C1 segment of cervical spinal cord (tissue), 14 donors: ENCODE measurements at places on chromosomes 2 and 18.

GRCh38 chr18:9428301-9428706 lies 47.0 kb upstream of the RALBP1 start:
- DNase-seq, result no peak

DNA sequence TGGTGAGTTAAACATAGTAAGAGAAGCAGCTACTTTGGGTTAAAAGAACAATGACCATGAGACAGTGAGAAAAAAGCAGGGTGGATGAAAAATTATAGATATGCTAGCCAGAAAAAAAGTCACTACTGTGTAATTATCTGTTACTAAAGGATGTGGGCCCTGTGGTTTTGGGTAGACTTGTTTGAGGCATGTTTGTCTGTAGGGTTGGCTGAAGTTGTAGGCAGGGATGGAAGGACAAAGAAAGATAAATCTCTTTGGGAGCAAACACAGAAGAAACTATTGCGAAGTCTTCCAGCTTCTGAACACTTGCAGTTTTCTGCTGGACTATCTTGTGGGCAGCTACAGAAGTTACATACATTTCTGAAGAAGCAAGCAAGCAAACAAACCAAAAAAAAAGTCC lies 28.2 kb downstream of the RND3 start:
- no peak for DNase-seq

DNA sequence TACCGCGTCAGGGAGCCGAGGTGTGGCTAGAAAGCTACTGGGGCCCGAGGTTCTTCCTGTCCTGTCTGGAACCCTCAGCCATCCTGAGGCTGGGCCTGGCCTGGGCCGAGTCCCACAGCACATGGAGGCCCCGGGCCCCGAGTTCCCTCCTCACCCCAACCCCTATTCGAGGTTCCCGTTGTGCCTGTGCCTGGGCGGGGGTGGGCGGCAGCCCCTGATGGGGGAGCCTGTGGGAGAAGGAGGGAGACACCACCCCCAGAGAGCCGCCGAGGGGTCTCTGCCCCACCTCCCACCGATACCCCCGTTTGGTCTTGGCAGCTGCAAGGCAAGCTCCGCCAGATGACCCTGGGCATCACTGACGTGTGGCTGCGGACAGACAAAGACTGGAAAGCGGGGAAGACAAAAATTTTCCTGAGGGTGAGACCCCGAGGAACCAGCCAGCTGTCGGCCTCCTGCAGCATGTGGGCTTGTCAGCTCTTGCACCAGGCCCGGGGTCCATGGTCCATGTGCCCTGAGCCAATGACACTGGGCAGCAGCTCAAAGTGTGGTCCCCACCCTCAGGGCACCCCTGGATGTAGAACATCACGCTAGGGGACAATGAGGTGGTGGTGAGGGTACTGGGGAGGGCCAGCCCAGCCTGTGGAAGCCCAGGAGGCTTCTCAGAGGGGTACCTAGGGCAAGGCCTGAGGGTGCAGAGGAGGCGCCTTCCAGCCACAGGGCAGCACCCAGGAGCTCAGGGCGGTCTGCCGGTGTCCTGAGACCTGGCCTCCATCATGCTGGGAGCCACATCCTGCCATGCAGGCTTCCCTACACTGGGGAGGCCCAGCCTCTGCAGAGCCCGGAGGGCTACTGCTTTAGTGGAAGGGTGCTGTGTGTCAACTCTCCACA lies 52.5 kb upstream of the GPR17 start:
- no peak for DNase-seq

DNA sequence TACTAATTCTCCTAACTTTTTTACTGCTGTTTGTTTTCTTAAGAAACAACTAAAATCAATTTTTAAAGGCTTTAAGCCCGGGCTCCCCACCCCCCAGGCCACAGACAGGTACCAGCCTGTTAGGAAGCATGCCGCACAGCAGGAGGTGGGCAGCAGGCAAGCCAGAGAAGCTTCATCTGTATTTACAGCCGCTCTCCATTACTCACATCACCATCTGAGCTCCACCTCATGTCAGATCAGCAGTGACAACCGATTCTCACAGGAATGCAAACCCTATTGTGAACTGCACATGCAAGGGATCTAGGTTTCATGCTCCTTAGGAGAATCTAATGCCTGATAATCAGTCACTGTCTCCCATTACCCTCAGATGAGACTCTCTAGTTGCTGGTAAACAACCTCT lies 517.0 kb downstream of the NRXN1 start:
- no peak for DNase-seq

DNA sequence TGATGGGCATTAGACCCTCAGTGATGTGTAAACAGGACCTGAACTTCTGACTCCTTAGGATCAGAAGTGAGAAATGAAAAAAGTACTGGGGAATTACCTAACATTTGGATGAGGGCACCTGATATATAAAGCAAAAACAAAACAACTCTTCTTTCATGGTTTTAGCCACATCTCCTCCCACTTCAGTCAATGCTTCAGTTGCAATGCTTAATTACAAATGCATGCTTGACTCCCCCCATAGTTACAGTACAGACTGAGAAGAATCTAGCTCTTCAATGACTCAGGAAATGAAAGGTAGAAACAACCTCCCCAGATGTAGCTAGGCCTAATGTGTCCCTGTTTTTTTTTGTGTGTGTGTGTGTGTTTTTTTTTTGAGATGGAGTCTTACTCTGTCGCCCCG lies 276.8 kb upstream of the POU3F3 start:
- DNase-seq, result no peak

DNA sequence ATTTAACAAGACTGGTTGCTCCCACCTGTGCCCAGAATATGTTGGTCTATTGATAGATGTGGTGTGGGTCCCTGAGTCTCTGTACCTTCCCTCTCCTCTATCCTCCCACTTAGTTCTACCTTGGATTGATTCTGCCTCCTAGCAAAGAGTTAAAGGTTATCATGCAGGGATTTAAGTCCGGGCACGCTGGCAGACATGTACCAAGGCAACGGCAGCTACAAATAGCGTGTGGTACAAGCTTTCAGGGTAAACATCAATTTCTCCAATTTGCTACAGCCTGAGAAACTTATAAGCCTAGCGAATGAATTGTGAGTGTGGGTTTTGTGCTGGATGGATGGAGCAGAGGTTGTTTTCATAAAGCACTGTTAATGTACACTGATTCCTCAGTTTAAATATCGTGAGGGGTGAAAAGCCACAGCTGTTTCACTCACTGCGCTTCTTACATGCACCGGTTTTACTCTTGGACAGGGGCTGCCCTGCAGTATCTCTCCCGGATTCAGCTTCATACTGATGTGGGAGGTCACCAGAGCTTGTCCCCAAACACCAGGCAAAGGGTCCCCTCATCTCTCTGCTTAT lies 289.8 kb downstream of the ICOS start:
- no peak for DNase-seq

GRCh38 chr2:241432824-241433448 lies 75.4 kb downstream of the STK25 start:
- no peak for DNase-seq

DNA sequence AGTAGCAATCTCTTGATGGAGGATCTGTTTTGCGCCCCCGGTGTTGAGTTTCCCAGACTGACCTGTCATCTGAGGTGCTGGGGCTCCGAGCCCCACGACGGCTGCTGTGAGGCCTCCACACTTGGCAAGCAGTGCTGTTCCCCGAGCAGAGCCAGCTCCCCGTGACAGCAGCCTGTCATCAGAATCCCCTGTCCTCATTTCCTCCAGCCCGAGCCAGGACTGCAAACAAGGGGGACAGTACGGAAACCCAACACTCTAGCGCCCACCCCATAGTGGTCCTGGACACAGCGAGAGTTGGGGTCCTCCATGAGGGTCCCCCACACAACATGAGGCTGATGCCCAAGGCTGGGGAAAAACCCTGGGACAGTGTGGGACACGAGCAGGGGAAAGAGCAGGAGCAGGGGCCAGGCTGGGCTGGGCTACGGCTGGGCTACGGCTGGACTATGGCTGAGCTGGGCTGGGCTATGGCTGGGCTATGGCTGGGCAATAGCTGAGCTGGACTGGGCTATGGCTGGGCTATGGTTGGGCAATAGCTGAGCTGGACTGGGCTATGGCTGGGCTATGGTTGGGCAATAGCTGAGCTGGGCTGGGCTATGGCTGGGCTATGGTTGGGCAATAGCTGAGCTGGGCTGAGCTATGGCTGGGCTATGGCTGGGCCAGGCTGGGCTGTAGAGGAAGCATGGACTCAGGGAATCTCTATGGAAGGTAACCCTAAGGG lies 1.5 kb upstream of the KLHL30 start:
- DNase-seq, result no peak

DNA sequence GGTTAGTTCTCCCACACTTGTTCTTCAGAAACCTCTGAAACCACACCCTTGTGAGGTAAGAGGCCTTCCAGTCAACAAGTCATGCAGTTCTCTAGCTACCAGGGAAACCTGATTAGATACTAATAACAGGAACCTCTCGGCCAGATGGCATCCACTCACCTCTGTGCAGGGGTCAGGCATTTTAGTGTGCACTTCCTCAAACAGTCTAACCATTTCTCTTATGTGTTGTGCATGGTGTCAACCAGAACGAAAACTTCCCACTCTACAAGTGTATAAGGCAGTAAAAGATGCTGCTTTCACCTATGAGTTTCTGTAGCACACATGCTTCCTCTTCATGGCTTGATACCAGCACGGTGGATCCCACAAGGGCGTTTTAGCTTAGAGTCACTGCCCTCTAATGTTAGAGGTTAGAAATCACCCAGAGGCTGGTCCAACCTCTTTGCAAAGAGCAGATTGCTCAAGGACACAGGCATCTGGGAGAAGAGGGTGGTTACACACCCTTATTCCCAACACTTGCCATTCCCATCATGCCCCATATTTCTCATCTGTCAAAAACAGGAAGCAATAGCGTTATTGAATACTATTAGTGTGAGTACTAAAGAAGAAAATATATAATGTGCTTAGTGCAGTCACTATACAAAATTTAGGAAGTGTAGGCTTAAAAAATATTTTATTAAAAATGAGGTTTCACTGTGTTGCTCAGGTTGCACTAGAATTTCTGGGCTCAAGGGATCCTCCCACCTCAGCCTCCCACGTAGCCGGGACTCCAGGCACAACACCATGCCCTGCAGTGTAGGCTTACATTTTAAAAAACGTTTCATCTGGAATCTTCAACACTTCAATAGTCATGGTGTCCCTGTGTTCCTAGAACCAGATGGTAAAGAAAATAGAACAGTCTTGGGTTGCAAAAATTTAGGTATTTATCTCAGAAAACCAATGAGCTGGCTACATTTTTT lies 34.5 kb upstream of the RAB31 start:
- no peak for DNase-seq

- no peak for DNase-seq
Measured at GRCh38 chr2:17223211-17223610, 295.0 kb downstream of the RAD51AP2 start.

- DNase-seq, result no peak
Measured at GRCh38 chr2:86610871-86611270, 12.8 kb downstream of the RNF103 start.

DNA sequence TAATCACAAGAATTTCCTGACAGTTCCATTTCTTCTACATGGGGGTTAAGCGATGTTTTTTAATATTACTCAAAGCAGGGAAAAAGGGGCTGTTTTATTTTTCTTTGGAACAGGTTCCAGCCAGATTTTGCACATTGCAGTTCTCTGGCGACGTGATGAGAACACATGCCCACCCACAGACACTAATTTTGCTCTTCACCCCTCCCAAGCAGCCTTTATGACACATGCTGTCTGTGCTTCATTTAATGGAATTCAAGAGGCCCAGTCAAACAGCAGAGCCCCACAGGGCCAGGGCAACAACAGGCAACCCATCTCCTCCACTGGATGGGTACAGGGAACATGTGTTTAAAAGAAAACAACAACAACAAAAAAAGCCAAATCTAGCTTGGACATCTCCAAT lies 70.8 kb downstream of the SPRED2 start:
- no peak for DNase-seq

DNA sequence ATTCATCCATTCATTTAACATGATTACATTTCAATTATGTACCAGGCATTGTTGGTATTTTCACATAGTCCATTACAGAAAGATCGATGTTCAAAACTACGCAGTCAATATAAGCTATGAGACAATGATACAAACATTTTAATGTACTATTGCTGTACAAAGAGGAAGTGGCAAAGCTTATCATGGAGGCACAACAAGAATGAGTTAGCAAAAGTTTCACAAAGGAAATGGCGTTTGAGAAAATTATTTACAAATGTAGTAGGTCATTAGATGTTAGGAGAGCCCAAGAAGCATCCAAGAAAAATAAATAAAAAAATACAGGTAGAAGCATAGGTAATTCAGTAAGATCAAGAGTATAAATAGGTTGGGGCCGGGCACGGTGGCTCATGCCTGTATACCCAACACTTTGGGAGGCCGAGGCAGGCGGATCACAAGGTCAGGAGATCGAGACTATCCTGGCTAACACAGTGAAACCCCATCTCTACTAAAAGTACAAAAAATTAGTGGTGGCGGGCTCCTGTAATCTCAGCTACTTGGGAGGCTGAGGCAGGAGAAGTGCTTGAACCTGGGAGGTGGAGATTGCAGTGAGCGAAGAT lies 1730.8 kb upstream of the CELF4 start:
- no peak for DNase-seq

DNA sequence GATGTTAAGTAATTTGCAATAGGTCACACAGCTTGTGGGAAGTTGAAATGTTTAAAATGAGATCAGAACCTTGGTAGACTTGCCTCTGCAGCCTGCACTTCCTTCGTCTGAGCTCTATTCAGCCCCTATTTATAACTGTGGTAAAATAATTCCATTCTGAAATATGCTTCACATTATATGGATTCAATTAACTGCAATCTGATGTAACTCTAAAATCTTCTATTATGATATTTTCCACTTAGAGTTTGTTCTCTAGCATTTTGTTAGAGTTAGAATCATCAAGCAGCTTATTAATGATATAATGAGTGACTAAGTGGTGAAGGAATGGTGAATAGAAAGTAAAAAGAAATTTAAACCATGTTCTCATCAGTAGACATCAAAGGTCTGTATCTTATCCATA lies 139.6 kb upstream of the ARHGAP28 start:
- DNase-seq, result no peak

DNA sequence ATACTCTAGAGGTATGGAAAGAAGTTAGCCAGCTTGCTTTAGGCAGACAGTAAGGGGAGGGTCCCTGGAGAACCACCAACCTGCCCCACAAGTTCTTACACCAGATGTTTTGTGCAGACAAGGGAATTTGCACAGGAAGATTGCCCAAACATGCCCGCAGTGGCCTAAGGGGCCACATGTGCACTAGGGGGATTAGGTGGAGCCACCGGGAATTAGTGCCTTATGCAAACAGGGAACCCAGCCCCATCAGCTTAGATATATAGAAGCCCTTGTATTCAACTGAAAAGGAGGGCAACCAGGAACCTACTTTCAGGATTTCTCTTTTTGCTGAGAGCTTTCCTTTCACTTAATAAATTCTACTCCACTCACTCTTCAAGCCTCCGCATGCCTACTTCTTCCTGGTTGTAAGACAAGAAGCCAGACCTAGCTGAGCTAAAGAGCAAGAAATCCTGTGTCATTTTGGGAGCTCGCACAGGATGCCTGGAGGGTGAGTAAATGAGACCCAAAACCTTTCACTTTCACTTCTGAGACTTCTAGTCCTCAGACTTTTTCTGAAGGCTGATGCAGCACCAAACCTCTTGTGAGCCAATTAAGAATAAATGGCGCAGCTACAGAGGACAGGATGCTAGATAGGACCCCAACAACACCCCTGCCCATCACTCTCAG lies 146.3 kb downstream of the GCA start:
- no peak for DNase-seq

- no peak for DNase-seq
Measured at GRCh38 chr18:43129946-43130524, 14.6 kb upstream of the RIT2 start.
